Lower lobe of right lung (tissue), 2 donors: ENCODE measurements at places on chromosomes 2 and 18. TPM values are rescaled to one million over a fixed set of nuclear protein-coding genes. Genes with fewer than 3 reads are reported as not detected.

Gene SMPD4
- total RNA-seq: 35.7 TPM

Gene GRHL1
- 6.5 TPM for total RNA-seq

Gene IL1F10
- not detected for total RNA-seq

GRCh38 chr2:177332026-177332991, 60.3 kb upstream of the AGPS start:
- DNase-seq: no peak

DNA sequence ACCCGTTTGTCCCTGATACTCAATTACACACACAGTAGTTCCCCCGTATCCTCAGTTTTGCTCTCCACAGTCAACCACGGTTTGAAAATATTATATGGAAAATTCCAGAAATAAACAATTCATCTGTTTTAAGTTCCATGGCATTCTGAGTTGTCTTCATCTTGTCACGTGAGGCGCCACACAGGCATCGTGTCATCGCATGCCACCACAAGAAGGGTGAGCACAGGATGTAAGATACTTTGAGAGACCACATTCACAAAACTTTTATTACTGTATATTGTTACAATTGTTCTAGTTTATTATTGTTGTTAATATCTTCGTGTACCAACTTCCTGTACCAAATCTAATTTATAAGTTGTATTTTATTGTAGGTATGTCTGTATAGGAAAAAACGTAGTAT, 17.7 kb downstream of the ADNP2 start:
- DNase-seq: no peak

DNA sequence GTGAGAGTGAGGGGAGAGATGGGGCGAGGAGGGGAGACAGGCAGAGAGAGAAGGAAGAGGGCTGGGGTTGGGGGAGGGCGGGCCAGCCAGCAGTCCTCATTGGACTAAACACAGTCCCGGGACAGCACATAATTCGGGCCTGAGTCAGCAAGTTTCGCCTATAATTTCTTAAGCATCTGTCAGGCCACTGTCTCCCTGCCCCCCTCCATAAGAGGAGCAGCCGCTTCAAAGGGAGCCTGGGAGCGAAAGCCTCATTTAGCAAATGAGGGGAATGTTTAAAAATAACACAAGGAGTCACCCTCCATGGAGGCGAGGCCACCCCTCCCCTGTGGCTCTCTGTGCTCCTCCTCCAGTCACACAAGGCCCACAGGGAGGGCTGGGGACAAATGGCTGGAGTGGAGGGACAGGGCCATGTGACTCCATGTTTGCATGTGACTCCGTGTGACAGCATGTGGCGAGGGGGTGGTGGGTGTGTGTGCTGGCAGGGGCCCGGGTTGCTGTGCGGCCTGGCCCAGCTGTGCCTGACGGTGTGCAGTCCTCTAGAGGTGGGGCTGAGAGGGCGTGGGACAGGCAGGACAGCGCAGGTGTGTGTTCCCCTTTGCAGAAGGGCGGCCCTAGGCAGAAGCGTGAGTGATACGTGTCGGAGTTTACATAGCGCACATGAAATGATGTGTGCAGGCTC, 162.4 kb downstream of the CELF4 start:
- DNase-seq: no peak

DNA sequence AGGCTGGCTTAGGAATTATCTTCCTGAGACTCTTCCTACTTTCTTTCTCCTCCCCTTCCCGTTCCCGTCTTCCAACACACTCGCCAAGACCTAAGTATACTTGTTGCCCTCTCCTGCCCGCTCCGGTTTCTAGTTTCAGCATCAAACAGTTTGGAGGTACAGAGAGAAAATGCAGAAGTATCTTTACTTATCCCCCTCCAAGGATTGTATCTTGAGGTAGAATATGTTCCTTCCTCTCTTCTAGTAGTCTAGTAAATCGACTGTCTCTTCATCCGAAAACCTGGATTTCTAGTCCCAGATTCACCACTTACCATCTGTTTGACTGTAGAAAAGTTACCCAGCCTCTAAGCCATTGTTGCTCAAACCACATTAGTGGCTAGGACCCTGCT, 755 bp downstream of the EIF4E2 start:
- DNase-seq: no peak

DNA sequence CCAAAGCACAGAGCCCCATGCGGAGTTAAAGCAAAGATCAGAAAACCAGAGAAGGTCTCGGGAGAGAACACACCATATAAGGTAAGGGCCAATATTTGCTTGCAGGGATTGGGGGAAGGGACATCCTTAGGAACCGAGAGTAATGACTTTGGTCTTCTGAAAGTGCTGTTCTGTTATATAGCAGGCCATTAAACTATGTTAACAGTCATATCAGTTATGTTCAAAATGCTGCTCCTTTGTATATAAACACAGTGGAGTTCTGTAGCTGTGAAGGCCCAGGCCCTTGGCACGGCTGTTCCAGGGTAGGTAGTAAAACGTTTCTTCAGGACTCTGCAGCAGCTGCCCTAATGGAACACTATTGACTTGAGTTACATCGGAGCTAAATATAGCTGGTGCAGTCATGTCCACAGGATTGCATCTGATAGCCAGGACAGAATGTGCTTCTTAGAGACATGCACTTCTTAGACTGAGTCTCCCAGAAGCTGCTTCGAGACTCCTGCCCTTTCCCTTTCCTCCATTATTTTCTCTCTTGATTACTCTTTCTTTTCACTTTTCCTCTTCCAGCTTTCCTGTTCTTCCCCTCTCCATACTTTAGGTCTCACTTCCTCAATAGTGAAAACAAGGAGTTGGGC, 122.4 kb downstream of the SETBP1 start:
- no peak for DNase-seq

DNA sequence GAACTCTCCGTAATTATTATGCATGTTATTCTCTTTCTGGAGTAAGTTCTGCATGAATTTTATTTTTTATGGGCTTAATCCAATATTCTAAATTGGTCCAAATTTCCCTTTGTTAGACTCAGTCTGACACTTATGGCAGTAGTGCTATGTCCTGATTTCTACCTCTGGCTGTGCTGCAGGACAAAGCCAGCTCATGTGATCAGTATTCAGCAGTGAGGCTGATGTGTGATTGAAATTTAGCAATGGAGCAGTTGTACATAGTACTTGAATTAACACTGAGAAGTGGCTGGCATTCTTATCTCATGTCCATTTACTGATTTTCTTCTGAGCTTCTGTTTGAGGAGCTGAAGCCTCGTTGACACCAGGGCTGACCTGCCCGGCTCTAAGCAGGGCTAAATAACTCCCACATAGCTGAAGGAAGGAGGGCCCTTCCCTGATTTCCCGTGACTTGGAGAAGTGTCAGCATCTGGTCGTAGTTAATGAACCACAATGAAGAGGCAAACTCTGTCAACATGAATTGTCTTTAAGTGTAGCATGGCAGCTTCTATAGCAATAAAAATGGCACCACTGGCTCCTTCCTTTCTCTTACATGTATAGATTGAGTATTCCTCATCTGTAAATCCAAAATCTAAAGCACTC, 159.0 kb upstream of the RASGRP3 start:
- no peak for DNase-seq

DNA sequence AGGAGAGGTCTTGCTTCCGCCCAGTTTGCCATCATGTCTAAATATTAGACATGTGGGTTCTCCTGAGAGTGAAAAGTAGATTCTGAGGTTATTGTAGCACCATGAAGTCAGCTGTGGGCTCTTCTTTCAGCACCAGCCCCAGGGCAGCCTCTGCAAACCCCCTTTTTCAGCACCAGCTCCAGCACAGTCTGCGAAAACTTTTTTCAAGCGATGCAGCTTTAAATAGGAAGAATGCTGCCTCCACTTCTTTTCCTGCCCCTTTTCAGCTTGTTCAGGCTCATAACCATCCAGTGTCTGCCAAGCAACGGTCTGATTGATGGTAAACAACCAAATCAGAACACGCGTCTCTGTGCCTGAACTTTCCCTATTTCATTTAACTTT, at the start of gene COL5A2:
COL5A2 (minus strand) TSS at position 192 of the 381 bp plus-strand sequence; CDS start at position 35, 157 bp downstream.
- no peak for DNase-seq

GRCh38 chr18:41576643-41577042, 378.4 kb upstream of the PIK3C3 start:
- DNase-seq: no peak
